ENCODE measurements at places on chromosomes 5 and 9.
A peak's percentile ranks its signal among the peaks of the same experiment; 100 is the strongest.

DNA sequence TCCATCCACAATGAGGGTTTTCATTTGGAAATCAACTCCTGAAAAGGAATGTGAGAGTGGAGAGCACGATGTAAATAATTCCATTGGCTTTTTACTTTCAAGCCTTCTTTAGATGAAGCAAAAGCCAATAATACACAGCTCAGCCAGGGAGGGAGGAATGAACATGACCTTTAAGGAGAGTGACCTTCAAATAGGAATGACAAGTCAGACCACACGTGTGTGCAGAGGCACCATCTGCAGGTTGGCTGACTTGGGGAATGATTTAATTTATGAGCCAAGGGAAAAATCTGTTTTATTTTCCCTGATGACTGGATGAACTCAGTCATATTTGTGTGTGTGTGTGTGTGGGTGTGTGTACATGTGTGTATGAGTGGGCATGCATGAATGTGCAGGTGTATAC is 64.5 kb downstream of the RASEF start:
- DNase-seq = no peak

DNA sequence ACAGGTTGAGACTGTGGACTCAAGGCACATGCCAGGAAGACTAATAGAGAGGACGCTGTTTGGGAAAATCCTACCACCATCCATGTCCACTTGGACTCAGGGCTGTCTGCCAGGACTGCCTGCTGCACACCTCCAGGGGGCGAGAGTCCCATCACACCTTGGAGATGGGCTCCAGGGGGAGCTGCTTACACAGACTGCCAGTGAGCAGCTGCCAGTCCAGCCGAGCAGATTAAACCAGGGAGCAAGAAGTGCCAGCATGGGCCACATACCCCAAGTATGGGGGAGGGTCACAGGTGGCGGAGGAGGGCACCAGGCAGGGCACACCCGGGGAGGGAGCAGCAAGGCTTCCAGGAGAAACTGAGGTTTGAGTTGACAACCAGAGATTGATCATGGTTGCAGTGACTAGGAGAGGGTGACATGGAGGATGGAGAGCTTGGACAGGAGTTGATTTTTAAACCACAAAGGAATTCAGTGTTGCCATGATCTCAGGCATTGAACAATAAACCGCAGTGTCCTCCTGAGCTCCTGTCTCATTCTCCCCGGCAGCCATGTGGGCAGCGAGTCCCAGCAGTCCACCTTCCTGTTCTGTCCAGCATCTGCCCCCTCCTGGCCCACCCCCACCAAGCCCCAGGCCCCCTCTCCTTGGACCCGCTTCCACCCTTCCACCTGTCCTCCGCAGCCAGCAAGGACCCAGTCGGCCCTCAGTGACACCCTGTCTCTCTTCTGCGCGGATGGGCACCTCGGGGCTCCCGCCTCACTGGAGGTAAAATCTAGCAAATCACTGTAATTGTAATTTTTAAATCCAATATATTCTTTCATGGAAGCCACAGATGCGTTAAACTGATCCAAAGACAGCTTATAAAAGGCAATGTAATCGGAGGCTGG is 3.1 kb upstream of the VAV2 start:
- no peak for DNase-seq

GRCh38 chr5:62083661-62084060 is 222.3 kb upstream of the KIF2A start:
- no peak for DNase-seq

DNA sequence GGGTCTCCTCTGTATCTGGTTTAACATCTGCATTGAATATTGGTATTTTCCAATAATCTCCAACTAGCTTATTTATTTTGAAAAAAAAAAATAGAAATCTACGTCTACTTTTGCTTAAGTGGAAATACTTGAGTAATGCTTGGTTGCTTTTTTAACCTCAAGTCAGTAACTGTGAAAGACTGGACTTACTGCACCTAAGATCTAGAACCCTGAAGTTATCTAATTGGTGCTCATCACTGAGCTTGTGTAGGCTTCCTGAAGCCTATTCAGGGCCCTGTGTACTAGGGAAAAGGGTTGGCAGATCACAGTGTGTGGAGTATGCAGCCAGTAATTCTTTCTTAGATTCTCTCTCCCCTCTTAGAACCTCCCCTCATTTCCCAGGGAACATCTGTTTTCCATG is 16.2 kb downstream of the SLC1A1 start:
- DNase-seq = no peak

DNA sequence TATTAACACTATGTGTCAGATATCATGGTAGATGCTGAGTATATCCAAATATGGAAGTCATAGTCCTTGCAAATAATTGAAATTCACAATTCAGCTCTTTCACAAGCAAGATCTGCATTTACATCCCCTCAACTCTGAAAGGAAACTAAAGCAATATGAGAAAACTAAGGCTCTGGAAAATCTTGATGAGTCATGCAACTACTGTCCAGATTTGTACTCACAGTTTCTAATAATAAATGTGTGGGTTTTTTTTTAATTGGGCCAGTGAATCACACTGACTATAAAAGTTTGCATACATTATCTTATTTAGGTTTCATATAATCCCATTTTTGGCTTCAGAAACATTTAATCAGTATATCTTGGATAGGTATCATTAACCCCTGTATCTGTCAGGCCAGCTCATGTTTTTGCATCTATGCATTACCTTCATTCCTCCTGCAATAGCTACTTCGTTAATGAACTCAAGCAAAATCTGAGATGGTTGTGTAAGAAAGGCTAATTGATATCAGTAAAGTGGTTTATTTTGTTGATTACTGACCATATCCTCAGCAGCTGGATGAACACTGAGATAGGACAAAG is 58.7 kb upstream of the PRR16 start:
- DNase-seq = no peak

DNA sequence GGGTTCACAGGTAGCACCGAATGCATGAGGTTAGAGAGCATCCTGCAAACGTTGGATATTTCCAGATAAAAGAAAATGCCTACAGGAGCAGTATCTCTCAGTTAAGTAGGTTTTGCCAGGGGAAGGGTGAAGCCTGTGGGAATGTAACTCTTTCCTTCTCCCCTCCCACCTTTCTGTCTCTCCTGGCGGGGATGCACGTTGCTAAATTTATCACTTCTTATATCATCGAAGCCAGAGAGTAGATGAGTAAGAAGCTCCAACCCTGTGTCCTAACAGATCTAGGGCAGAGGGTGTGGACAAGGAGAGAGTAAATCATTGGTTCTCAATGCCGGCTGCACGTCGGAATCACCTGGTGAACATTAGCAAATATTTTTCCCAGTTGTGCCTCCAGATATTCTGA is 457.5 kb downstream of the ENC1 start:
- DNase-seq = no peak

- no peak for DNase-seq
Measured at GRCh38 chr5:67620424-67621397, 424.1 kb upstream of the CD180 start.

GRCh38 chr5:123305751-123306150 is 117.5 kb downstream of the CEP120 start:
- no peak for DNase-seq

DNA sequence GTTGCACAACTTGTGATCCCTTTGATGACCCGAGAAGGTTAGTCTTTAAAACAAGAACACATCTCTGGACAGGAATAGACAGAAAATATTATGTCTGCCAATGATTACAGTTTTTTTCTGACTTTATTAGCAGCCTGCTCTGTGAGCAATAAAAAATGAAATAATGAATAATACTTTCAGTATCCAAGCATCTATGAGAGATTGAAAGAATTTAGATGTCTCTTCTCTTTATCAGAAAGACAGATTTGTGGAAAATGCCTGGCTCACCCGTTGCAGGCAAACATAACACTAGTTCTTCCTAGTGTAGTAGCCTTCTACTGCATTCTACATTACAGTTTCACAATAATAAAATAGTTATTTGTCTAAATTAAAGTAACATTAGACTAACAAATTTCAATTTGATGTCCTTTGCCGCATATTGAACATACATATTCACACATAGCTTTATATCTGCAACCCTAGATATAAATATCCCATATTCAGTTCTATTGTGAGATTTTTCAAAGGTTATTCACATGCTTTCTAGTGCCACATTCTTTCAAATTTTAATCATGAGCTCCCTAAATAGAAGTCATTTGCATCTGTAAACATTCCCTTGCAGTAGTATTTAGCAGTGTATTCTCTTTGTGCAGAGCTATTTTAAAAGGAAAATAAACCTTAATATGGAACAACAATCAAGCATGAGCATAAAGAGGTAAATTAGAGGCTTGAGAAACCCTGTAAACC is 267.3 kb downstream of the EFNA5 start:
- DNase-seq = no peak

DNA sequence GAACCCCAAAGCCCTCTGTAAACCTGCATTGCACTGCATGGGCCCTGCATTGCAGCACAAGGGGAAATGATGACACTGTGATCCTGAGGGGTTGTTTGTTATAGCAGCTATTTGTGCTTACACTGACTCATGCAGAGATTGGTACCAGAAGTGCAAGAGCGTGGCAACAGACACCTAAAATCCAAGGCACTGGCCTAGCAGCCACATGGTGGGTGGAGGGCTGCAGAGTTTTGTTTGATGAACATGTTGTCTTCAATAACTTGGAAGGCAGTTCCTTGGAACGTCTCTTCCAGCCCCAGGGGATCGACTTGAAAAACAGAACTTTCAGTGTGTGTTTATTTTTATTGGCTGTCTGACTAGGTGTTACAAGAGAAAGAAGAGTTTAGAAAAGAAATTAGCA is 14.5 kb downstream of the FCN2 start:
- no peak for DNase-seq

- no peak for DNase-seq
Measured at GRCh38 chr5:177358370-177358819, 671 bp downstream of the RGS14 start.

DNA sequence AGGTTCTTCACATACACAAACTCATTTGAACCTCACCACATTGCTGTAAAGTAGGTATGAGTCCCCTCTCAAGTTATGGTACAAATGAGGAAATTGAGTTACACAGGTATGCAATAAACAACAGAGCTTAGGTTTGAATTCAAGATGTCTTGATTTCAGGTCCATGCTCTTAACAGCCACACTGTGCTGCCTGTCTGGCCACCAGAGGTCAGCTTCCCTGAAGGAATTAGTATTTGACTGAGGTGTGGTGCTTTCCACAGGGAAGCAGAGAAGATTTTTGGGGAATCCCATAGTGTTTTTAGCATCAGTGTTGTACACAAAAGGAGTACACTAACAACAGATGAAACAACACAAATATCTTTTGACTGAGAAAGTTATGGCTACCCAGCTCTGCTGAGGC is 94.4 kb upstream of the ITGA1 start:
- peak; percentile 11 for DNase-seq

- no peak for DNase-seq
Measured at GRCh38 chr5:43034591-43034968, 5.5 kb downstream of the ANXA2R start.

DNA sequence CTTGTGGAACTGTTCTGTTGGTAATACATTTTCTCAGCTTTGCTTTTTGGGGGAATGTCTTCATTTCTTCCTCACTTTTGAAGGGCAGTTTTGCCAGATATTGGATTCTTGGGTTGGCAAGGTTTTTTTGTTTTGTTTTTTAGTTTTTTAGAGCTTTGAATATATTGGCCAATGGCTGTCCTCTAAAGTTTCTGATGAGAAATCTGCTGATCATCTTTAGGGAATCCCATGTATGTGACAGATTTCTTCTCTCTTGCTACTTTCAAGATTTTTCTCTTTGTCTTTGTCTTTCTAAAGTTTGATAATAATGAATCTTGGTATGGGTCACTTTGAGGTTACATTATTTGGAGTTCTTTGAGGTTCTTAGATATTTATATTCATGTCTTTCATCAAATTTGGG is 227.4 kb downstream of the FBXL7 start:
- no peak for DNase-seq

GRCh38 chr5:33831041-33831440 is 60.7 kb downstream of the ADAMTS12 start:
- DNase-seq = no peak

- DNase-seq = no peak
Measured at GRCh38 chr9:78713614-78714405, 416.9 kb downstream of the PSAT1 start.

- DNase-seq = no peak
Measured at GRCh38 chr5:10759111-10759510, 1.9 kb downstream of the DAP start.

DNA sequence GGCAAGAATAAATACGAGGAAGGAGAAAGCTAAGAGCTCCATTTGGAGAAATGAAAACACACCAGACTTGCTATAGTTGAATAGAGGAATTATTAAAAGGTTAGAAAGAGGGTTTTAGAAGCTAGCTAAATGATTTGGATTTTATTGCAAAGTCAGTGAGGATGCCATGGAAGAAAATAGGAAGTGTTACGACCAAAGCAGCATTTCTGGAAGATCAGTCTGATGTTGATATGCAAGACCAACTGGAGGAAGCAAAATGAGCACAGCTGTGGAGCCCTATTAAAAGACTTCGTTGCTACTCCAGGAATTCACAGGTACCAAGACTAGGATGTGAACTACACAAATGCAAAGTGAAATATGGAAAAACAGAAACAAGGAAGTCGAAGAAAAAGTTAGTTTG is 2.1 kb downstream of the DHX29 start:
- no peak for DNase-seq

DNA sequence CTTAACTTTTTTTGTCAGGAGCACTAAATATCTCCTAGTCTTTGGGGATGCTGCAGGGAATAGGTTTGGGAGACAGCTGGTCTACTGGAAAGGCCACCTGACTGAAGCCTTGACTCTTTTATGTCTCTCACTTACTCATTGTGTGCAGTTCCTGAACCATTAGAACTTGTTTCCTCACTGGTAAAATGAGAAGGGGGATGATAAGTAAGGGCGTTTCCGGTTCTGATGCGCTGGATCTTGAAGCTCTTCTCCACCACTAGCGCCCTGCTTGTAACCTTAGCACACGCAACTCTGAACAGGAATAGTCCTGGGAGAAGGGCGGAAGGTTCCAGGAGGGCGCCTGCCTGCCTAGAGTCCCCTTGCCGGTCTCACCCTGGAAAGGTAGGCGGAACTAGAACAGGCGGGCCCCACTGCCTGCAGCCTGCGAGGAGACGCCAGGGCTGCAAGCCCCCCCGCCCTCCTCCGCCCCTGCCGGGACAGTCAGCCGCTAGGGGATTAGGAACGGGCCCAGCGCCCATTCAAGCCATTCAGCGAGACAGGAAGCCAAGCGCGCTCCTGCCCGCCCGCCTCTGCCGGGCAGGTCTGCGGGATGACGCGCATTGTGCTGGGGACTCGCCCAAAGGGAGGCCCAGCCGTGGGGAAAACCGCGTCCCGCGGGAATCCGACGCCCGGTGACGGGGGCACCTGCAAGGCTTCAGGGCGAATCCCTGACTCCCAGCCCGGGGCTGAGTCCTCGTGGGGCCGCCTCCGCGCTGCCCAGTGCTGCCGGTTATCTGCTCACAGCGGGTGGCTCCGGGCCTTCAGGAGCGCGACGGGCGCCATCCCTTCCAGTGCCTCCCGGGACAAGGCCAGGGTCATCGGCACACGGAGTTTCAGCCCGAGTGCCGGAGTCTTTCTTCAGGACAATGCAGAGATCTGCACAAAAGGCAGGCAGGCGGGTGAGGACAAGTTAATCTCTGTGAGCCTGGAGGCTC is 44.0 kb upstream of the XPA start:
- DNase-seq = no peak

Data from T-helper 1 cell (primary cell).